ENCODE measurements at places on chromosomes 1 and 21. TPM values are rescaled to one million over a fixed set of nuclear protein-coding genes. Genes with fewer than 3 reads are reported as not detected.

DNA sequence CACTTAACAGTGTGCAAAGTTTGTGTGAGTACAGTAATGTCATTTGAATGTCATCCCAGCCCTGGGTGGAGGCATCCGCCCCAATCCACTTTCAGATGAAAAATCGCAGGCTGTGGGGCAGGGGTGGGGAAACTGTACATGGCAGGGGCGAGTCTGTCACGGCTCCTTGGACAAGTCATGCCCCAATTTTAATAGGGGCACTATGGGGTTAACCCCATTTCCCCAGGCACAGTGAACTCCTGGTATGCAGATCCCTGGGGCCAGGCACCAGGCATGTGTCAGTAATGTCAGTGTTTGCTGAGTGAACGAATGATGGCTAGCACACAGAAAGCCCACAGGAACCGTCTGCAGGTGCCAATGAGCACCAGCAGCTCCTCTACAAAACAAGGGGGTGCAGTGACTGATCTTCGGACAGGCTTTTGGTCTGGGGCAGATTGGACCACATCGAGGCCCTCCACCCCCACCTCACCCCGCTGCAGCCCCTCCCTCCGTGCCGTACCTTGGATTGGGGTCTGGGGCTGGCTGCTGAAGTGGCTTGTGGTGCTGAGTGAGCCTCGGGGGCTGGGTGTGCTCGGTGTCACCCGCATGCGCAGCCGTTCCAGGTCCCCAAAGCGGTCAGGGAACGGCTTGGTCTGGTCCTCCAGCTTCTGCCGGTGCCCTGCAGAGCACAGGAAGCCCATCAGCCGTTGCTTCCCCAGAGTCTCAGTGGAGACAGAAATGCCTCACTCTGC, 23.2 kb downstream of the RUNX3 start:
- DNase-seq: peak; percentile 21

- no peak for DNase-seq
Observed at GRCh38 chr1:42282024-42282579, 52.9 kb downstream of the FOXJ3 start.

DNA sequence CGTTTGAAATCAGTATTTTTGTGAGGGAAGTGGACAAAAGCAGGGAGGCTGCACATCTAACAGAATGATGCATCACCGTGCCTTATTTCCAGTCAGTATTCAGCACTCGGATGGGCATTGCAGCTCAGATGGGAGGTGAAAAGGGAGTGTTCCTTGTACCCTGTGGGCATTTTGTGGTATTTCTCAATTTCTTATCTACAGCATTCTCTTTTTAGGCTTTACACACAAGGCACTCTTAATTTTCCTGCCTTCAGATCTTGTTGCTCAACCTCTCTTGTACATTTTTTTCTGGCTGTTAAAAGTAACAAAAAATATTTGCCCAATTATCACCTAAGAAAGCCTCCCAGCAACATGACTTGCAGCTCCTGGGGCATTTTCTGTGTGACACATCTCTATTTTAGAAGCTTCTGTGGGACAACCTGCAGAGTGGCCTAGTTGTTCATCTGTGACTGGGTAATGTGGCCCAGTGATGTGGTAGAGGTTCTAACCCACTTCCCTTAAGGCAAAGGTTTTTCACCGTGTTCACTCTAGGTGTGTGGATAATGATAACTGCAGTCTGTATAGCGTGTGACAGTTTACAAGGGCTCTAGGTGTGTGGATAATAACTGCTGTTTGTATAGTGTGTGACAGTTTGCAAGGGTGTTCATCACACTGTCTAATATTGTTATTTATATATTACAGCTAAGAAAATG, 257.2 kb downstream of the PTGER3 start:
- DNase-seq: no peak

GRCh38 chr1:55632058-55632457, 416.9 kb upstream of the USP24 start:
- DNase-seq: no peak

The HES3 gene
- total RNA-seq: not detected

Measured in mucosa of descending colon (tissue), 3 donors.